ENCODE measurements at places on chromosomes 5 and 9.

- DNase-seq, result no peak
Measured at GRCh38 chr5:8598356-8598755, 729.4 kb downstream of the MTRR start.

- no peak for DNase-seq
Measured at GRCh38 chr5:67765697-67766096, 449.9 kb upstream of the PIK3R1 start.

DNA sequence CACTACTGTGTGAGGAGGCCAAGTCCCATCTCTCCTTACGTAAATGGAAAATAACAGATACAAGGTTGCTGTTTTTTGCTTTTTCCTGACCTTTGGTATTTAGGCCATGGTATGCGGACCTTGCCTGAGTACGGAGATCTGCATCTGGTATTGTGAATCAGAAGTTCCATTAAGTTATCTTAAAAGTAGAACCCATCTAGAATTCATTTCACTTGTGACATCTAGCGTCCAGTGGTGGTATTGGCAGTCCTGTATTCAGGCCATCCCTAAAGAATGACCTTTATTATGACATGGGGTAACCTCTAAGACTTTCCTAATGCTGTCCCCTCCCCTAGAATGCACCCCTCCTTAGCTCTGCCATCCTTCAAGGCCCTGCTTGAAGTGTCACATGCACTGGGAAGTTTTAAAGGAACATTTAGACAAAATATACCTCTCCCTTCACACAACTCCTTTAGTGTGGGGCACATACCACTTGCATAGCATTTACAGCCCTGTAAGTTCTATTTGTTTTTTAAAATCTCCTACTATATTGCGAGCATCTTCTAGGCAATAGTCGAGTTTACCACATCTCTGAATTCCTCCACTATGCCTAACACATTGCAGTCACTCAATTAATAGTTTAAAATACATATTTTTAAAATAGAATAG lies 1.9 kb upstream of the SPDL1 start:
- peak; percentile 65 for DNase-seq

DNA sequence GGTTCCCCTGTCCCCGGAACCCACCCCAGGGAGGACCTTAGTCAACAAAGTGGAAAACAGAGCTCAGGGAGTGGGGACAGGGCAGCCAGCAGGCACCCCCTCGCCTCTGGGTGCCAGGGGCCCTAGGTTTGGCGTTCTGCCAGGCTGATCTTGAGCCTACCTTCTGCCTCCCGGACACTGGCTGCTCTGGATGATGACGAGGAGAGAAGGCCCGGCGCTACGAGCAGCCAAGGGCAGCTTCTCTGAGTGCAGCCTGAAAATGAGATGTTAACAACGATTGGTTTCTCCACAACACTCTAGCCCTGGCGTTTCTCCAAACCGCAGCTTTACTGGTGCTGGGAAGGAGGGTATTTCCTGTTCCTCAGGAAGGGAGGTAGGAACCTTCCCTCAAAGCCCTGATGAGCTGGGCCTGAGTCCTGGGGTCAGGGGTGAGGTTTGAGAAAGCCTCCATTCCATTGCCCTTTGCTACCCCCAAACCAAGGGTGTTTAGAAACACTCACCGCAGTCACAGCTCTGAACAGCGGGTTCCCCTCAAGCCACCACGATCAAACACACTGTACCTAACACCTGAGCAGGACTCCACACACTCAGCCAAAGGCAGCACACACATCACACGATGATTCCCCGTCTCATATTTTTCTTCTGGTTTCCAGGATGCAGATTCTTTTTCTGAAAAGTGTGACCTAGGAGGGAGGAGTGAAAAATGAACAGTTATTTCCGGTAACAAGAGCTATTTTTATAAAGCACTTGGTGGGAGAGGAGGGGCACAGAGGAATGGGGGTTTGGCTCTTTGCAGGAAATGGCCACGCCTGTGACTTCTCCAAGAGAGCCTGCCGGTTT lies at the start of gene STING1:
Gene STING1 (minus strand): TSS at position 709 of the 840 bp plus-strand sequence. CDS start 1,054 bp downstream, outside the sequence.
- DNase-seq, result peak; percentile 81

GRCh38 chr9:97831843-97832636 lies 21.0 kb upstream of the FOXE1 start:
- DNase-seq, result no peak

DNA sequence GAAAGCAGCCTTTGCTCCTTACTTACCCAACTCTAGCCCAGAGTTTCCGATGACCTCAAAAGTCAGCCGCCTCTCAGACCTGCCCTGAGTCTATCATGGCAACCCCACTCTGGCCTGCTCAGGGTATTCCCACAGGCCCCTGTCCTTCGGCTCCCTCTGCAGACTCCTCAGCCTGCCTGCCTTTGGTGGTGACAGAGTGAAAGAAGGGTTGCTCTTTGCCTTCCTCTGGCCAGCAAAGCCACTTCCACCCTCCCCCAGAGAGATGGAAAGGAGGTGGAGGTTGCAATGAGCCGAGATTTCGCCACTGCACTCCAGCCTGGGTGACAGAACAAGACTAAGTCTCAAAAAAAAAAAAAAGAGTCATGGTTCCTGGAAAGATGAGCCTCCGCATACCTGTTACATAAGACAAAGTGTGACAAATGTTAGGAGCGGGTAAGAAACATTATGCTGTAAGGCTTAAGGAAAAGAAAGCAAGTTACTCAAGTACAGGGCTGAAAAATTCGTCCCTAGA lies 2.3 kb upstream of the SMIM33 start:
- DNase-seq, result no peak

DNA sequence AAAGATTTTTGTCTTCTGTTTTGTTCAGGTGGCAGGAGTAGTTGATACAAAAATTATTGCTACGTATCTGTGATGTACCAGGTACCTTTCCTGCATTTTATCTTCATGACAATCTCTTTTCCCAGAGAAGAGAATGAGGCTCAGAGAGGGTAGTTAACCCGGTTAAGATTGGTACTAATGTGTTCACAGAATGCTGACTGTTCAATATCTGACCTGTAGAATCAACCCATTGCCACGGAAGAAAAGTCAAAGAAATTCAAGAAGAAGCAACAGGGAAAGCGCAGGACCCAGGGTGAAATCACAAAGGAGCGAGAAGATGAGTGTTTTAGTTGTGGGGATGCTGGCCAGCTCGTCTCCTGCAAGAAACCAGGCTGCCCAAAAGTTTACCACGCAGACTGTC lies 11.8 kb downstream of the RAB24 start:
- DNase-seq, result no peak

- no peak for DNase-seq
Measured at GRCh38 chr5:88979726-88980125, 96.7 kb upstream of the MEF2C start.

- DNase-seq, result peak; percentile 82
Measured at GRCh38 chr9:27888661-27889295, 315.5 kb upstream of the C9orf72 start.

GRCh38 chr5:172303162-172303561 lies 19.6 kb upstream of the UBTD2 start:
- DNase-seq, result no peak

GRCh38 chr5:113227798-113228197 lies 207.0 kb downstream of the TSSK1B start:
- no peak for DNase-seq

DNA sequence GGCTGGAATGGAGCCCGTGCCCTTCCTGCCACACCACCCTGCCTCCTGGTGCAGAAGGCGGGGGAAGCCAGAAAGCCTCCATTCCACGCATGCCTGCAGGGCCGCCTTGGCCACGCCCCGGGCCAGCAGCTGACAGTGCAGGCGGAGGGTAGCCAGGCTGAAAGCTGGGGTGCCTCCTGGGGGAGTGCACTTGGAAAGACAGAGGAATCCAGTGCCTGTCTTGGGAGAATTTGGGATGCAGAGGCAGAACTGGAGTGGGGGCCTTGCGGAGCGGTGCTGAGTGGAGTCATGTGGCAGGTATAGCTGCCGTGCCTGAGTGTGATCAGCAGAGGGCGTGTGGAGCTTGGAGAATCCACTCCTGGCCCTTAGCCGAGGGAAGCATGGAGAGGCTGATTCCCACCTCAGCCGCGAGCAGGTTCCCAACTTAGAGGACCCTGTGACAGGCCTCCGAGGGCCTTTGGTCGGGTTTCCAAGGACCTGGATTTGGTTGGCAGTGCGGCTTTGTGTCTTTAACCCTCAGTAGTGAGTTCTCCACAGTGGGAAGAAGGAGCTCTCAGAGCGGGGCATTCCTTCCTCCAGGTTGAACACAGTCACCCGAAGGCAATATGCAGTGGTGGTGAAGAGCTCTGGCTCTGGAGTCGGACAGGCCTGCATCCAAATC lies 9.1 kb upstream of the URM1 start:
- DNase-seq, result peak; percentile 84

GRCh38 chr9:70012569-70012968 lies 31.1 kb upstream of the MAMDC2 start:
- no peak for DNase-seq

GRCh38 chr9:106307670-106308069 lies 555.3 kb upstream of the ZNF462 start:
- no peak for DNase-seq

GRCh38 chr5:161410640-161411039 lies 135.9 kb downstream of the GABRB2 start:
- no peak for DNase-seq

DNA sequence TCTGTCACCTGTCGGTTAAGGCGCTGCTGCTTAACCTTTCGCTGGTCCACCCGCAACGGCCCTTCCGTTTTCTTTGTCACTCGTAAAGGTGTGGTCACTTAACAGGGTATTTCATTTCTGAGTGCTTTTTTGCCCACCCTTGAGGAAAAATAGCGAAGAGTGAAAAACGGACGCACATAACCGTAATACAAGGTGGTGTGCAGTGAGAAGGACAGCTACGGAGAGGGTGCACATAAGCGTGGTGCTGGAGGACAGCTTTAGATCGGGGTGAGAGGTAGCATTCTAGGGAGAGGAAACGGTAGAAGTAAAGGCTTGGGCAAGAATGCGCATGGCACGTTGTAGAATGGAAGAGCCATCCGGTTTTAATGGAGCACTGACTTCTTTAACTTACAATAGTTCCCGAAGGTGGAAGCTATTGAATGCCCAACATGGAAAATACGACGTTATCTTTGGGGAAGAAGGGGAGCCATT lies 761 bp downstream of the CCT5 start:
- no peak for DNase-seq

DNA sequence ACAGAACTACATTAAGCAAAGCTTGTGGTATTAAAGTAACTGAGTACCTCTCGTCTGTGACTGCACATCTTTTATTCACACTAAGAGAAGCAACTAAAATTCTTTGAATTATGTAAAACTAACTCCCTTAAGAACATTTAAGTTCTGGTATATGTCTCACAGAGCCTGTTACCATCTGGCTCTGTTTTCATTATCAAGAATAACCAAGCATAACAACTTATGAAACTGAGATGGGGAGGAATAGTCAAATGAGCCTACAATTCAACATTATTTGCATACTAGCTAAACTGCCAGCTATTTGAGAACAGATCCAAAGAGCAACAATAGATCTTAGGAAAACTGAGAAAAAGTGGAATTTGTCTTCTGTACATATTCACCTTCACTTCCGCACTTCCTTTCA lies 25.3 kb upstream of the ISOC1 start:
- no peak for DNase-seq

GRCh38 chr5:171323806-171324632 lies 15.0 kb downstream of the TLX3 start:
- no peak for DNase-seq

DNA sequence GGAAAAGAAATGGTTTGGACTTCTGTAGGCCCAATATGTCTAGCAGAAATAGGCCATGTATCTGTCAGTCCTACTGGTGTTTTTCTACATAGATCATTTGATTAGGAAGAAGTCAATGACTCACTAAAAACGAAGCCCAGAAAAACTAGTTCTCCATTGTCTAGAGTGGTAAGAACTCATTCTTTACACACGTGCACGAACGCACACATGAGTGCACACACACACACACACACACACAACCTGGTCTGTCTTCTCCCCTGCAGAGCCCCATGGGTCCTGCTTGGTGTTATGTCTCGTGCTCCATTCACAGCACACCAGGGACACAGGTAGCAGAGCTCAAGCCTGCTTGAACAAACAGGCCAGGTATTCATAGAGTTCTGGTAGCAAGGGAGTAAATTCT lies 14.9 kb upstream of the FCN1 start:
- no peak for DNase-seq

- DNase-seq, result no peak
Measured at GRCh38 chr5:135207866-135208265, 173.8 kb upstream of the PITX1 start.

DNA sequence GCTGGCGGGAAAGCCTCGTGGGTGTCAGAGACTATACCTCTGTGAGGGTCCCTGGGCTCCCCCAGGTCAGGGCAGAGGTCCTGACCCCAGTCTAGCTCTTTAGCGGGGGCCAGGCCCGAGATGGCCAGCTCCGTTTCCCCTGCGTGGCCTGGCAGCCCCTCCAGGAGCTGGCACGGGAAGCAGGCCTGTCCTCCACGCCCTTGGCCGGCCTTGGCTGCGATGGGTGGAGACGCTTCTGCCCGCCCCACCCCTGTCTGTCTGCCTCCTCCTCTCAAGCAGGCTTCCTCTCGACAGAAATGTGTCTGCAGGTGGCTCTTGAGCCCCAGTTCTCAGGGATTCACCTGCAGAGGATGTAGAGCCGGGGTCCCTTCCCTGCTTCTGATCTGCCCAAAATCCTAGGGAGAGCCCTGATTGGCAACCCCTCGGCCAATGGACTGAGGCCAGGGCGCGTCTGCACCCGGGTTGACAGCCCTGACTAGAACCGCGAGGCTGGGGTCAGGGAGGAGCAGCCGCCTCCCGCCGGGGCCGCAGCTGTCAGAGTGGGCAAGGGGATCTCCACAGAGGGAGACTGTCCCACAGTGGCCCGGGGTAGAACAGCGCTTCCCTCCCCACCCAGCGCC lies 2.6 kb upstream of the GRIN1 start:
- DNase-seq, result no peak

DNA sequence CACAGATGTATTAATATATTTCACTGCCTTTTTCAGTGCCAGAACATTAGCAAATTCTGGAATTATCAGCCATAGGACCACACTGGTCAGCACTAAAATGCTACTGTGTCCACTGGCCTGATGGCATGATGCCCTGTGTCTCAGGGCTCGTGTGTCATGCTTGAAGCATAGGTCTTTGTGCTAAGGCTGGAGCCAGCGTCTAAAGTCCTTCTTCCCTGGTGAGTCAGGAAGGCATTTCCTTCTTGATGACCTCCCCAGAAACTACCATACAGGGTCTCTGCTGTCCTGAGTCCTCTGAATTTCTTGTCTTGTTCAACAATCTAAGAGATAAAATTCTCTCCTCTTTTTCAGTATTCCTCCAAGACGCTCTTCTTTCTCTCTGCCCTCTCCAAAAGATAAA lies 489.9 kb downstream of the PSAT1 start:
- no peak for DNase-seq
